NCI-H1417 (cell line): ENCODE measurements at places on chromosomes 3 and 15.

DNA sequence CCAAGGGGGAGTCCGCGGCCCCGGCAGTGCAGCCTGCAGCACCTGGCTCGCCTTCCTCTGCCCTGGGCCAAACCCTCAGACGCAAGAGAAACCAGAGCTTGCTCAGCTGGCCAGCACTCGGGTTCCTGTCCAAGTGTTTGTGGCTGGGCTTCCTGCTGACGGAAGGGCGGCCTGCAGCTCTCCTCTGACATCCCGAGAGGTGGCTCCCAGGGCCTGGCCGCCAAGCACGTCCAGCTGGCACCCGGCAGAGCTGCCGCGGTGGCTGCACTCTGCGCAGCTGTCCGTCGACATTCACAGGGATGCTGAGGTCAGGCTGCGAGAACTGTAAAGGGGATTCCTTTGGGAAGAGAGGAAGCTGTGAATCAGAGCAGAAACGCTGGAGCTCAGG lies 85.6 kb downstream of the CPN2 start:
- no peak for DNase-seq

GRCh38 chr15:58224068-58224467 lies 85.9 kb downstream of the AQP9 start:
- DNase-seq = no peak

GRCh38 chr3:146306656-146307455 lies 56.0 kb upstream of the PLSCR4 start:
- no peak for DNase-seq

DNA sequence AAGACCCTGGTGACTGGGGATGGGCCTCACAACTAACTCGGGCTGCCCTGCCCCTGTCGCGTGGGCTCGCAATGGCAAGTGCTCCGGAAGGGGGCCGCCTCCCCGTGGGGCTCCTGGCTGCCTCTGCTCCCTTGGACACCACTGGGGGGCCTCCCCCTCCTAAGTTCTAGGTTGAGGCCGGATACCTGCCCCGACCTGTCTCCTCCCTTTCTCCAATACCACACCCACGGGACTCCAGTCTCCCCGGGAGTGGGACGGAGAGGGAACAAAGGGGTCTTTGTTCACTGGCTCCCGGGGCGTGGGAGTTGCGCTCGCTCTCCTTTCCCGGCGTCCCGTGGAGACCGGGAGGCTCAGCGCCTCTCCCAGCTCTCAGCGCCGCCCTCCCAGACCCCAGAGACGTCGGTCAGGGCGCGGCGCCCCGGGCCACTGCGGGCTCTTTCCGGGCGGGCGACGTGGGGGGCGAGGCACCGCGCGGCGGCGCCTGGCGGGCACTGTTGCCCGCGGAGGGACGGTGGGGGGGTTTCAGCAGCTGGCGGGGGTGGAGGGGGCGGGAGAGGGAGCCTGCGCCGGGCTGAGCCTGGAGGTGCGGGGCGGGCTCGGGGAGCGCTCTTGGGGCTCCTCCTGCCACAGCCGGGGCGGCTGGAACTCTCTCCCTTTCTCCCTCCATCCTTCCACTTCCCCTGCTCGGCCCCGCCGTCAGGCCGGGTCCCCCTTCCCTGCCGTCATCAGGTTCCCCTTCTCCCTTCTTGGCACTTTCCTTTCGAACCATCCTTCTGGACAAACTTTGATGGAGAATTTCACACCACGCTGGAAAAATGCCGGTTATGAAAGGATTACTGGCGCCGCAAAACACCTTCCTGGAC lies at the start of gene KCNH8:
KCNH8 (plus strand) TSS at position 606 of the 863 bp plus-strand sequence; CDS start at position 816, 210 bp downstream.
- peak; percentile 78 for DNase-seq

GRCh38 chr3:58035524-58036255 lies 27.5 kb downstream of the FLNB start:
- DNase-seq = no peak

DNA sequence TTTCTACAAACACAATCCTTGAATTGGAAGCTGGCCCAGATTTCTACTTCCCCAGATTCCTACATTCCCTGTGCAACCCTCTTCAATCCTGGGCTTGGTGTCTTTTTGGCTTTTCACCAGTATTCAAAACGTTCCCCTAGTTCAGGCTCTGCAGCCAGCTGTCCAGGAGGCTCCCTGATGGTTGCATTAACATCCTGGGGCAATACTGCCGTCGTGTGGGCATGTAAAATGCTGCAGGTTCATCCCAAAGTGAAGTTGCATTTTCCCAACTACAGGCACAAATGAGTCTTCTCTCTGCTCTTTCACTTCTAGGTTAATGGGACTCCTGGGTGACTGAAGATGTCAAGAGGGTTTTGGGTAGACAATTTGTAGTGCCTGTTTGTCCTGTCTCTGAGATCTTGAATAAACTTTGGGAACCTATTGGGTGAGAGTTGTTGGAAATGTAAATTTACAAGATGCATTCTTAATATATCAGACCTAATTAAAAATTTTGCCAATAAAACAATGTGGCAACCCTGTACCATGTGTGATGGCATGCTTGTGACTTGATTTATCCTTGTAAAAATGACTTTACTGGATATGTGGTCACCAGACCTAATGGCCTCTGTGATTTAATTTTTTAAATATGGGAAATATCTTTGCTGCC lies 28.6 kb downstream of the SOX14 start:
- DNase-seq = peak; percentile 11

GRCh38 chr3:115930168-115930567 lies 306.9 kb downstream of the GAP43 start:
- no peak for DNase-seq

- DNase-seq = peak; percentile 70
Measured at GRCh38 chr15:62391641-62392262, 226.7 kb upstream of the C2CD4B start.
